ENCODE measurements at places on chromosomes 4 and X. TPM values are rescaled to one million over a fixed set of nuclear protein-coding genes. Genes with fewer than 3 reads are reported as not detected.
A peak's percentile ranks its signal among the peaks of the same experiment; 100 is the strongest.

- DNase-seq = no peak
Observed at GRCh38 chrX:105458846-105459245, 238.4 kb upstream of the TEX13A start.

DNA sequence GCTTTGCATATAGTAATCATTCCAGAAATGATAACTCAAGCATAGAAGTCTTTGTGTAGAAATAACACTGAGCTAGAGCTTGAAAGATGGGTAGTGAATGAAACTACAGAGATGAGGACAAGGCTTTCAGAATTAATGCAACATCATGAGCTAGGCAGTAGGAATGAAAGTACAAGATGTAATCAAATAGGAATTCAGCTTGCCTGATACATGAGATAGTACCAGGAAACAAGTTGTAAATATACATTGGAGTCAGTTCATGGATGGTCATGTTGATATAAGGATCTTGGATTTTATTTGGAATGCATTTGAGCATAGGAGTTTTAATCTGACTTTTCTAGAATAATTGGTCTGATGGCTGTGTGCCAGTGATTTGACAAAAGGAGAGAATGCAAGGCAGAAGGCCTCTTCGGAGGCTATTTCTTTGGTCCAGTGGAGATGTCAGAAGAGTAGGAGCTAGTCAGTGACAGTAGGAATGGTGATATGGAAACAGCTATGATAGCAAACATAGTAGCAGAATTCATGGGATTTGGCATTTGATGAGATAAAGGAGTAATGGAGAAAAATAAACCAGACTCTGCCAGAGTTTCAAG is 206.4 kb upstream of the PACRGL start:
- no peak for DNase-seq

DNA sequence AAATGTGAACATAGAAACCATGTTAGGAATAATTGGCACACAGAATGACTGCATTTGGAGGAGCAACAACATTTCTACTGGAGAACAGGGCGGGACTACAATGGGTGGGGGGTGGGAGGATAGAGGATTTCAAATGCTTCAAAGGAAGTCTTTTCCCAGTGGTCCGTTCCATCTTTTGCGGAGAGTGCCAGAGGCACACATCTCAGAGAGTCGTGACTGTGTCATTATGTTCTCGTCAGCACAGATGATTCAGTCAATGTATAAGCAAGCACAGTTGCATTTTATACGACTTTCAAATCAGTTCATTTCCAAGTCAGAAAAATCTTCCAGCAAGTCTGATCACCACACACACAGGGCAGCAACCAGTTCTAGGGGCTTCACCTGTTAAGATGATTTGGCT is 22.7 kb upstream of the GPR50 start:
- no peak for DNase-seq

- DNase-seq = no peak
Observed at GRCh38 chr4:156313497-156313896, 359.8 kb upstream of the CTSO start.

GRCh38 chr4:106062452-106062875 is 167.2 kb downstream of the NPNT start:
- DNase-seq = no peak

DNA sequence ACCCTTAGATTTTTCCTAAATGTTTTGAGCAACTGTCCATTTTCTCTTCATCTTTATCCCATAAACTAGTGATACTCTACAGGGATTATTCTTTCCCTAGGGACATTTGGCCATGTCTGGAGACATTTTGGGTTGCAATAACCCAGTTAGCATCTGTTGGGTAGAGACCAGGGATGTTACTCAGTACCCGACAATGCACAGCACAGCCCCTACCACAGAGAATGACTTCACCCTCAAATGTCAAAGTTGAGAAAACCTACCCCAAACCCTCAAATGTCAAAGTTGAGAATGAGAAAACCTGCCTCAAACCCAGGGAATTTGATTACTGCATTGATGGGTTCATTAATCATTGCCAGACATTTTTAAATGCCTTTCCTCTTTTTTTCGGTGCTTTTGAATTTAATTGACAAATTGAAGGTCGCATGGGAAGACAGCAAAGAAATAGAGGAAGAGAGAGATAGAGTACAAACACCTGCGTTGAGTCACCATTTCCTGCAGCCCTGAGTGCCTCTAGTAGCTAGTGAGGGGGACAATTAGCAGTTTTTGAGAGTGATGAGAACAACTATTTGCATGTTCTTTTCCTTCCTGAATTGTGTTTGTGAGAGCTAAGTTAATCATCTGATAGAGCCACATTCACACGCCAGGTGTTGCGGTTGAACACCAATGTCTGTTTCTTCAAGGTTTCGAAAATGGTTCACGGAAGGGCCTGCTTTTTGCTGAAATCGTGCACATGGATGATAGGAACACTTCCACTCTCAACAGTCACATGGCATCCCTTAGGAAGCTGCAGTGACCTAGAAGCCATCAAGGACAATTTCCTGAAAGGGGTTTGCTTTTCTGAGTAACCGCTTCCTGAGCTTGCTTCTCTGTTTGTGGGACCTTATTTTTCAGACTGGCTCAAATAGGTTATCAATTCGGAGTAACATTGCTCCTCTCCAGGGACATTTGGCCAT is 203.9 kb upstream of the VCX3A start:
- no peak for DNase-seq

SLC10A6 gene
- 2.8 TPM for total RNA-seq

GRCh38 chrX:25154168-25154567 is 138.4 kb upstream of the ARX start:
- DNase-seq = no peak

DNA sequence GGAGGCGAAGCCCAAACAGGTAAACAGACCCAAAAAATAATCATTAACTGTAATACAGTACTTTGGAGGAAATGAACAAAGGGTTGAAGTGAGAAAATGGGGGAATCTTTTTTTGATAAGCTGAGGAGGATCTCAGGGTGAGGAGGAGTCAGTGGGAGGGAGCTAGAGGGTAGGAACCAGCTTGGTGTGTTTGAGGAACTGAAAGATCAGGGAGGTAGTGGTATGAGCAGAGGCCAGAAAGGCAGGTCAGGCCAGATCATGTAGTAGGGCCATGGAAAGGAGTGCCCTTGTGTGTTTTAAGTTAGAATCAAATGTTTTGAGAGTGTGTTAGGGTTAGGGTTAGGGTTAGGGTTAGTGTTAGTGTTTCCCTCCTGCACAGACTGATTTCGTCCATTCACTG is 48.8 kb downstream of the PPP2R2C start:
- DNase-seq = no peak

GRCh38 chrX:68185161-68185560 is 248.1 kb downstream of the OPHN1 start:
- no peak for DNase-seq

DNA sequence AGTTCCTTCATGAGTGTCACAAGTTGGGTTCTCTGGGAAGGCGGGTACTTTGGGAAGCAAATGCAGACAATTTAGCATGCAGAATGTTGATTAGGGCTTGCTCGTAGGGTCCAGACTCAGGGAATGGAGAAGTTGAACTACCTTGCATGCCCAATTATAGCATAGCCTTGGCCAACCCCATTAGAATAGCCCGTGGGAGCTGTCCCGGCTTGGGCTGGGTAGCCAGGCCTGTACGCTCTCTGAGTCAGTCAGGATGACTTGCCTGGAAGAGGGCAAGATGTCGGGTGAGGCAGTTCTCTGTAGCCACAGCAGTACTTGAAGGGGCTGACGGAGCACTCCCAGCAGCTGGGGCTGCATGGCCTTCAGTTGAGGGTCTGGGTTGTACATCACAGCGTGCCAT is 19.5 kb downstream of the KIAA0232 start:
- no peak for DNase-seq

DRD5 gene
- not detected for total RNA-seq

GRCh38 chrX:54602563-54602962 is 72.5 kb downstream of the GNL3L start:
- DNase-seq = no peak

DNA sequence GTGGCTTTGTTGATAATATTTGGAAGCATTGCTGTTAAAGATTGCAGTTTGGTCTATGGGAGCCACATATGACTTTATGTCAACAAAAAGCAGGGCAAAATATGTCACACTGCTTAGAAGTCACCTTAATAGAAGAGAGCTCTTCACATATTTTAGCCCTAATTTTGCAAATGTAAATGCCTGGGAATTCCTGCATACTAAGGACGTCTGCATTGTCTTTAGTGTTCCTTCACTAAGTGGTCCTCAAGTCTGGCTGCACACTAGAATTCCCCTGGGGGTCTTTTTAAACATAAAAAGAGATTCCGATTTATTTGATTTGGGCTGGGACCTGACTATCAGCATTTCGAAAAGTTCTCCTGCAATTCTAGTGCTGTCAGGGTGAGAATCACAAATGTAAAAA is 495.1 kb upstream of the FAM241A start:
- DNase-seq = no peak

GRCh38 chr4:116243431-116243830 is 841.9 kb downstream of the TRAM1L1 start:
- DNase-seq = no peak

DNA sequence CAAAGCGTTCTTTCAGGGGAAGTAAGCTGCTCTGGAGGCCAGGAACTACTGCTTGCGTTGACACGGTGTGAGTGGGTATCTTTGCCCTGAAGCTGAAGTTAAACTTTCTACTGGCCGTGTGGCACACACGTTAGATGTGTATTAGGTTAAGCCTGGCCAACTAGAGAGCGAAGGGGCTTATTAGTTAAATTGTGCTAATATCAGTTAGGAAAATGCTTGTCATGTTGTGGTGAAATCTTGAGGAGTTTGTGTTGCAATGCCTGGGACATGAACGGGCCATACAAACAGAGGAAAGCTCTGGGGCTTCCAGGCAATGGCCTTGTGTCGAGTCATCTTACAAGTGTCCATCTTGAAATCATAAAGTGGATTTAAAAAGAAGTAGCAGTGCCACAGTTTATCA is 62.6 kb downstream of the NSUN7 start:
- DNase-seq = no peak

DNA sequence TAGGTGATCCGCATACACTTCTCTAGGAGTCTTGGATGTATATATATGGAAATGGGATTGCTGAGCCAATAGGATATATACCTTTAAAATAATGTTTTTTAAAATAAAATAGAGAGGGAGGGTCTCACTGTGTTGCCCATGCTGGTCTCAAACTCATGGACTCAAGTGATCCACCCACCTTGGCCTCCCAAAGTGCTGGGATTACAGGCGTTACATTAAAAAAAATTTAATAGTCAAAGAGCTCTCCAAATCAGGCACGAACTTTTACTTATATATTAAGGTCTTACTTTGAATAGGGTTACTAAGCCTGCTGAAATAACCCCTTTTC is 109.0 kb downstream of the GNL3L start:
- DNase-seq = no peak

BEX1 gene
- total RNA-seq = 0.76 TPM

MAGEA2 gene
- not detected for total RNA-seq

DNA sequence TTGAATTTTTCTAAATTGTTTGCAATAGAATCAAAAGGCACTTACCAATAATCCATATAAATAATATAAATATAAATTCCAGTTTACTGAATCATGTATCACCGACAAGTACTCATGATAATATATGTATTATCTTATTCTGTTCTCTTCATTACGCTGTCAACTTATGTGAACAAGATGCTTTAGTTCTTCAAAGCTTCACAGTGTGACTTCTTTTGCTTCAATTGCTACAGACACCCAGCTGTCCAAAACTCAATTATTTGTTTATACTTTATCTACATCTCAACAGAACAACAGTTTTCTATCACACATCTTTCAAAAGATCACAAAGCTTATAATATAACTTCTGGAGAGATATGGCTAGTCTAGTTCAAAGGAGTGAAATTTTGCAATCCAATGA is 1499.9 kb upstream of the PCDH10 start:
- DNase-seq = no peak

C1QTNF7 gene
- 9.4 TPM for total RNA-seq

GRCh38 chrX:119442286-119442685 is 26.0 kb upstream of the SLC25A5 start:
- no peak for DNase-seq

DNA sequence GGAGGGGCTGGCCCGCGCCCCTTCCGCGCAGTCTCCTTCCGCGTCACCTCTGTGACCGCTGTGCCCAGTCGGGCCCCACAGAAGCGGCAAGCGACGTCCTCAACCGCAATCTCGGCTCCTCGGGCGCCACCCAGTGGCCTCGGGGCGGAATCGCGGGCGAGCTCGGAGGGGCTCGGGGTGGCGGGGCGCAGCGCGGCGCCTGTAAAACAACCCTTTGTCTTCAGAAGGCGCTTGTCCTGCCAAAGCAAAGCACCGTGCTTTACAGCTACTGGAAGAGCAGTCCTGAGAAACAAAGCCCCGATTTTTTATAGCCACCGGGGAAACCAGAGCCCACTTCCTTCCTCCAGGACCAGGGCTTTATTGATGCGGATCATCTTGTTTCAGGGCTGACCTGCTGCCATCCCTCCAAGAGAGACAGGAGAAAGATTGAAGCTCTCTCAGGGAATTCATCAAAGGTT is 37.3 kb upstream of the CDKN2AIP start:
- peak; percentile 95 for DNase-seq

GPC3 gene
- 11.3 TPM for total RNA-seq

TAF7L gene
- total RNA-seq = not detected

GRCh38 chr4:166399021-166399420 is 526.0 kb downstream of the TLL1 start:
- no peak for DNase-seq

POLN gene
- 3.5 TPM for total RNA-seq

Measured in posterior vena cava (tissue), 2 donors.